Fibroblast of skin of left biceps (primary cell): ENCODE measurements at places on chromosomes 12 and 14.
A peak's percentile ranks its signal among the peaks of the same experiment; 100 is the strongest.

DNA sequence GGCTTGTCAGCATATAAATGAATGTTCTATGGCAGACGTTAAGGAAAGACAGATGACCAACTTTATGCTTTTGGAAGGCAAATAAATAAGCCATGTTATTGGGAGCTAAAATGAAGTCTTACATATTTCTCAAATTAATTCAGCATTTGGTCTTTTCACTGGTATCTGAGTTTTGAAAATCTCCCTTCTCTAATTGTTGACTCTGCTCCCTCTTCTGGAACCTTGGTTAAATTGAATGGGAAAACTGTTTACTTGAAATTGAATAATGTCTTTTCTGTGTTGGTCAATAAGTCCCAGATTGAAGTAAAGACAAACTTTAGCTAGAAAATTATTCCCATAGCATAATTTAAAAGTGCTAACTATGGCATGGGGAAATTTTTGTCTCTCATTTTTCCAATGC lies 38.7 kb downstream of the LGR5 start:
- no peak for DNase-seq

DNA sequence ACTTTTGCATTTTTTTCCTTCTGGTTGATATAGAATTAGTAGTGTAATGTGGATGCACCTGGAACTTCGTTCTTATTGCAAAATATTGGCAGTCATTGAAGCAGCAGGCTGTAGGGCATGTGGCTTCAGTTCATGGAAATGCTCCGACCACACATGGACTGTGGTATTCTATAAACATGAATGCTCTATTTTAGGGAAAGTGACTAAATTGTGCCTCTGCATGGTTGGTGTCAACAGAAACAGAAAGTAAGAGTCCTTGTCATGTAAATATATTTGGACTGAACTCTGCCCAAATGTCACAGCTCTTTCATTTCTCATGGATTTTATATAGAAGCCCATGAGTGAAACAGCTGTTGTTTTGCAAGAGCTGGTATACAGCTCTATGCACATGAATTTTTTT lies 917.0 kb downstream of the LRFN5 start:
- DNase-seq: no peak

- DNase-seq: no peak
These were observed 108.9 kb upstream of the RESF1 start for GRCh38 chr12:31850268-31850667.

DNA sequence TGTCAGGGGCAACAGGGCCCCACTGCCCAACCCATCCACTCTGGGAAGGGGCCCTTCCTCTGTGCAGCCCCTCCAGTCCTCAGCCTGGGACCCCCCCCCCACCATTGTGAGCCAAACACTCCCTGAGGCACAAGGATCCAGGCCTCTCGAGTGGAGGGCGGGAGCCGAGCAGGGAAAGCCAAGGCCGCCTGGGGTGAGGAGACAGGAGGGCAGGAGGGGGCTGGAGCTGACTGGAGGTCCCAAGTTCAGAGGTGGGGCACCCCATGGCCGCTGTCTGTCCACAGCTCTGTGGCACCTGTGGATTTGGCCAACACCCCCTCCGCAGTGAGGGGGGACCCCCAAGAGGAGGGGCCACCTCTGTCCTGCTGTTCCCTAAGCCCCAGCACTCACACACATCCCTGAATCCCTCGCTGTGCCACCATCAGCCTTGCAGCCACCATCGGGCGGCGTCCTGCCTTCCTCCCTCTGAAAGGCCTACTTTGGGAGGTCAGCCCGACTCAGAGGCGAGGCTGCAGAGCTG lies 25.4 kb upstream of the C14orf180 start:
- no peak for DNase-seq

DNA sequence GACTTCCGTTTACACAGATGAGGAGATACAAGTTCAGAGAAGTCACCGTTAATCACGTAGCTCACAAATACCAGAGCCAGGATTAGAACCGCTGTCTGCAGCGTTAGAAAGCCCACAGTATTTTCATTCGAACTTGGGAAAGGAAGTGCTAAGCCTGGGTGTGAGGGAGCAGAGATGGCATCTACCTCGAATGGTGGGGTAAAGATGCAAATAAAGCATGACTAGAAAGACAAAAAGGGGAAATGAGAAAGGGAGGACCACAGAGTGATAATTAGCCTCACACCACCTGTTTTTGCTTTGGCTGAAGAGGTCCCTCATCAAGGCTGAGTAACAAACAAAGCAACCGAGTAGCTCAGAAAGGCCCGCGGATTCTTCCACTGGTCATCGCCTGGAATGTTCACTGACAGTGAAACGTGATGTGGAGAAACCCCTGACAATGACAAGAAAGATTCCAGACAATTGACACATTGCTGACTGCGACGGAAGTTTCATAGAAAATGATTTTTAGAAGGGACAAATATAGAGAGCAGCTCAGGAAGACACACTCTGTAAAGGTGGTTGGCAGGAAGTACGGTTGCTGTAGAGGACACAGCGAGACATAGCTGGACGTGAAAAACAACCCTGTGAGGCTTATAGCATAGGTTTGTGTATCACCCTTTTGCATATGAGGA lies 31.5 kb upstream of the BHLHE41 start:
- no peak for DNase-seq

- DNase-seq: no peak
These were observed 23.8 kb downstream of the GLIPR1L2 start for GRCh38 chr12:75414671-75415070.

GRCh38 chr14:104317492-104317805 lies 179.1 kb downstream of the KIF26A start:
- DNase-seq: no peak

GRCh38 chr12:3892631-3893030 lies 19.4 kb upstream of the PARP11 start:
- DNase-seq: no peak

DNA sequence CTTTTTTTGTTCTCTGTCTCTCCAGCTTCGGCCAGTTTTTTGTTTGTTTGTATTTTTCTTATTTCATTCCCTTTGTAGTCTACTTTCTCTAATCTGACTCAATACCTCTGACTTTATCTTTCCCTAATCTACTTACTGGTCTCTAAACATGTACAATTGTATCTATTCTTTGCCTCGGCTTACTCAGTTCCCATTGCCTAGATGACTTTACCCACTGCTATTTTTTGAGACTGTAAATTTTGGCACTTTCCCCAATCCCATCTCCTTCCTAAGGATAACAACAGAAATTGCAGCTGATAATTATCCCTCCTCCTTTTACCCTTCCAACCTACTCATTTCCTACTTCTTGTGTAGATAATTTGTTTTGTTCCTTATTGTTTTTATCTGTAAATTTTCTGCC lies 511.1 kb downstream of the RPL10L start:
- DNase-seq: no peak

DNA sequence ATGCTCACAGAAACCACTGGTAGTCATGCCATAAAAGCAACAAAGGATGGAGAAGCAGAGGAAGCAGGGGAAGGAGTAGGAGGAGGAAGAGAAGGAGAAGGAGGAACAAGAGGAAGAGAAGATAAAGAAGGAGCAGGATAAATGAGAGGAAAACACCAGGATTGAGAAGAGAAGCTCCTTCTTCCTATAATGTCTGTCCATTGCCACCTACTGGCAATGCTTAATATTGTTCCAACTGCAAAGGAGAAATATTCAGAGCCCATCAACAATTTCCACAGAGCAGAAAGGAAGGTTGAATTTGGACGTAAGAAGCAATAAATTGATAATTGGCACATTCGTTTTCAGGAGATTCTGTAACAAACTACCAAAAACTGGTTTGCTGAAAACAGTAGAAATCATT lies 898.4 kb downstream of the SLC16A7 start:
- DNase-seq: peak; percentile 53
